NCI-H2081 (cell line): ENCODE measurements at places on chromosomes 7 and 10.

- no peak for DNase-seq
These were observed 248.0 kb downstream of the PRPF18 start for GRCh38 chr10:13834581-13835286.

DNA sequence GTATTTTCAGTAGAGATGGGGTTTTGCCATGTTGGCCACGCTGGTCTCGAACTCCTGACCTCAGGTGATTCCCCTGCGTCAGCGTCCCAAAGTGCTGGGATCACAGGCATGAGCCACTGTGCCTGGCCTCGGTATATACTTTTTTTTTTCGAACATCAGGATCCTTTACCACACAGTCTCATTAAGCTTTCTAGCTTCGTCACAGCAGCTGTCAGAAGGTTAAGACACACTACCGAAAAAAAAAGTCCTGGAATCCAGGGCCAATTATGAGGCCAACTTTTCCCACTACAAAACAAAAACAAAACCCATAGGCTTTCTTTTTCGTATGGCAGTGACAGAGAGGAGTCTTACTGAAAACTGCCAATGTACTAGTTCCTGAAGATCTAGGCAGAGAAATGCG is 30.7 kb downstream of the ZC3HC1 start:
- no peak for DNase-seq

DNA sequence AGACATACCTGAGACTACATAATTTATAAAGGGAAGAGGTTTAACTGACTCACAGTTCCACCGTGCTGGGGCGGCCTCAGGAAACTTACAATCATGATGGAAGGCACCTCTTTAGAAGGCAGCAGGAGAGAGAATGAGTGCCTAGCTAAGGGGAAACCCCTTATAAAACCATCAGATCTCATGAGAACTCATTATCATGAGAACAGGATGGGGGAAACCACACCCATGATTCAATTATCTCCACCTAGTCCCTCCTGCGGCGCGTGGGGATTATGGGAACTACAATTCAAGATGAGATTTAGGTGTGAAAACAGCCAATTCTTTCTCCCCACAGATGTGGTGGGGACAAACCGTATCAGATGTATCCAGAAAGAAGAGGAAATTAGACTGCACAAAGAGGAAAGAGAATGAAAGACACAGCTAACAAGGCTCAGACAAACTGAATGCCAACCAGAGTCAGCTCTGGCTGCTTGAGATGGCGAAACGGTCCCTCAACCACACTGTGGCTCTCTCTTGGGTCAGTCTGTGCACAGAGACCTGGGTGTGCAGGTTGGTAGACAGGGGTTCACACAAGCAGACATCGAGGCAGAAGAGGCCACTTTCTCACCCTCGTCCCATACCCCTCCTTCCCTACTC is 375.6 kb downstream of the SFMBT2 start:
- DNase-seq, result no peak

DNA sequence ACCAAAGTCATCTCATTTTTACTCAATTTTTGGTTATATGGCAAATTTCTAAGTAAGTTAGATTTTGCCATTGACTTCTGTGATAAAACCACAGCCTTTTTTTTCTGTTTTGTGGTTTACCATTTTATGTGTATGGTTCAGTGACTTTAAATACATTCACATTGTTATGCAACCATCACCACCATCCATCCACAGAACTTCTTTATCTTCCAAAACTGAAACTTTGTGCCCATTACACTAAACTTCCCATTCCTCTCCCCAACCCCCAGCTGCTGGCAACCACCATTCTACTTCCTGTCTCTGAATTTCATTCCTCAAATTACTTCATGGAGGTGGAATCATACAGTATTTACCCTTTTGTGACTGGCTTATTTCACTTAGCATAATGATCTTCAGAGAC is 280.4 kb upstream of the TCERG1L start:
- DNase-seq, result no peak

DNA sequence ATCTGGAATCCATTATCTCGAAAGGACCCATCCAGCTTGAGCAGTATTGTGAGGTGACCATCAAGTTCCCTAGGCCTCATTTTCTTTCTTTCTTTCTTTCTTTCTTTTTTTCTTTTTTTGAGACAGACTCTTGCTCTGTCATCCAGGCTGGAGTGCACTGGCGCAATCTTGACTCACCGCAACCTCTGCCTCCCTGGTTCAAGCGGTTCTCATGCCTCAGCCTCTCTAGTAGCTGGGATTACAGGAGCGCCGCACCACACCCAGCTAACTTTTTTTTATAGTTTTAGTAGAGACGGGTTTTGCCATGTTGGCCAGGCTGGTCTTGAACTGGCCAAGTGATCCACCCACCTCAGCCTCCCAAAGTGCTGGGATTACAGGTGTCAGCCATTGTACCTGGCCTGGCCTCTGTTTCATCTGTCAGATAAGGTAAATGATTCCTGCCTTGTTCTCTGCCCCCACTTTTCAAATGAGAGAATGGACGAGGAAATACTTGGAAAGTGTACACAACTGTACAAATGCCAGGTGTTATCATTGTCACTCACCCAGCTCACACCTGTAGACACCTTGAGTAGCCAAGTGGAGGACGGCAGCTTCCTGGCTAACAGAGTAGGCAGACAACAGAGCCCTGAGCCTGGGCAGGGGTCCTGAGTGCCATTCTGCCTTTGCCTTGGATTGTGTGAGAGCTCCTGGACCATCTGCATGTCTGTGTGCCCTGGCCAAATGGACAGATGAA is 54.1 kb downstream of the HK1 start:
- DNase-seq, result no peak

- DNase-seq, result no peak
These were observed 364.3 kb downstream of the PLXNA4 start for GRCh38 chr7:132211971-132212370.
